ENCODE measurements at places on chromosomes 2 and 18. TPM values are rescaled to one million over a fixed set of nuclear protein-coding genes. Genes with fewer than 3 reads are reported as not detected.

COA5 gene
- total RNA-seq: 28.6 TPM

CMPK2 gene
- 0.69 TPM for total RNA-seq

FMNL2 gene
- total RNA-seq: 32.7 TPM

CCDC68 gene
- 0.10 TPM for total RNA-seq

C2orf80 gene
- not detected for total RNA-seq

TXNL1 gene
- total RNA-seq: 63.0 TPM

ZNF142 gene
- 14.8 TPM for total RNA-seq

CBLN2 gene
- not detected for total RNA-seq

BMP10 gene
- not detected for total RNA-seq

ASXL3 gene
- total RNA-seq: 0.07 TPM

CNRIP1 gene
- total RNA-seq: 0.81 TPM

GRCh38 chr2:46481198-46482193 is 2.1 kb downstream of the TMEM247 start:
- no peak for DNase-seq

DNA sequence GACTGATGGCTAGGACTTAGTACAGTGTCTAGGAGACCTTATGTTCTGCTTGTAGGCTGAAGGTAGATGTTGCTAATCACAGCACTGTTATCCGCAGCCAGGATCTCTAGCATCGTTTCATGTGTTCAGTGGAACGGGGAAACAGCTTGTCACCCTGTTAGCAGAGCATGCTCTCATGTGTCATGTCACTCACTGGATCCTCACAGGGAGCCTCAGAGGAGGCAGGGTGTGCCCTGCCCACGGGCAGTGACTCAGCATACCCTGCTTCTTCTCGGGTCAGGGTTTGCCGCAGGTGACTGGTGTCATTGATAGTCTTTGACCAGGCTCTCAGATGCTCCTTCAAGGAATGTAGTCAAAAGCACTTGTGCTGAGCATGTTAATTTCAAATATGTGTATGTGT is 44.4 kb downstream of the RPIA start:
- DNase-seq: no peak

- DNase-seq: no peak
Observed at GRCh38 chr2:172261292-172261691, 158.6 kb upstream of the DLX2 start.

DNA sequence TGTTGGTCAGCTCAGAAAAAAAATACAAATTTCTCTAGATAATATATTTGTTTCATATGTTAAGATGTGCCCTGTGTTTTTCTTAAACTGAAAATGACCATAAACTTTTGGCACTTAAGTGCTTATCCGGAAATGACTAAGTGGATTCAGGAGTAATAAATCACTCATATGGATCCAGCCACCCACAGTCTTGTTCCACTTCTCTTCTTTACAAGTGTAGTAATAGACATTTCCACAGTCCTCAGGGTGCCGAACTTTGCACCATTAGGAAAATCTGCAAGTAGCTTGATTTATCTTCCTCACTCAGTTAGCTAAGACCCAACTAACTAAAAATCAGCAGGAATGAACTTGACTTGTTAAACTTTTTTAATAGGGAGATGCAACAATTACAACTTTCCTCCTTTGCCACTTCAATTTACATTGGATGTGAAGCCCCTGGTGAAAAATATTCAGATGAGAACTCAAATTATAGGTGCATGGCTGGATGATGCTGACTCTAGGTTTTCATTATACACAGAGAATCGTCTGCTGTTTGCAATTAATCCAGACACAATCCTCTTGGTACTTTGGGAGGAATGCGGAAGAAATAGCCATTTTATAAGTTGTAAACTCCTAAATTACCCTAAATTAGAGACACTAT is 322.5 kb downstream of the ARHGAP15 start:
- no peak for DNase-seq

DNA sequence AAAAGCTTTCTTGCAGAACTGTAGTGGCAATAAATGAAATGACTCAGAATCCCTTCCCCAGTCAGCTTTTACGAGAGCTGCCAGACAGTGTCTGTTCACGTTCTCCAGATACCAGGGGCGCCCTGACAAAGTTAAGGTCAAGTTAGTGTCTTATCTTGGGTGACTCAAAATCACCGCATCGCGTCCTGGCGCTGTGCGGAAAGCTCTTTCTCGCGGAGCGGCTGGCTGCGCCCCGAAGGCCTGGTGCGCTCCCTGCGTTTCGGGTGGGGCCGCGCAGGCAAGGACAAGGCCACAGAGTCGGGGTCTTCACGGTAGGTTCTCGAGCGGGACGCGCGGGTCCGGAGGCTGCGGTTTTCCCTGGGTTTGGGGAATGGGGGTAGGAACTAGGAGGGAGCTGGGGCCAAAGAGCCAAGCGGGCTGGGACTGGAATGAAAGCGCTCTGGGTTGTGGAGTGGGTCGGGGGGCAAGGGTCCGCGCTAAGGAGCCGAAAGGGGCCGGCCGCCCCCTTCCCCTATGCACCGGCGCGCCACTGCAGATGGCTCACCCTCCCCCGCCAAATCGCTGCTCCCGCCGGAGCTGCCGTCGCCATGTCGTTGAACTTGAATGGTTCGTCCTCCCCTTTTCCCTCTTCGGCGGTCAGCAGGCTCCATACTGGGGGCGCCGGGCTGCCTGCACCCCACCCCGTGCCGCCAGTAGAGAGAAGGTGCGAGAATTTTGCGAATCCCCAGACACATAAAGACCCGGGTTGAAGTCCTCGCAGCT is 2.6 kb upstream of the HOXD11 start:
- DNase-seq: peak; percentile 73

DNA sequence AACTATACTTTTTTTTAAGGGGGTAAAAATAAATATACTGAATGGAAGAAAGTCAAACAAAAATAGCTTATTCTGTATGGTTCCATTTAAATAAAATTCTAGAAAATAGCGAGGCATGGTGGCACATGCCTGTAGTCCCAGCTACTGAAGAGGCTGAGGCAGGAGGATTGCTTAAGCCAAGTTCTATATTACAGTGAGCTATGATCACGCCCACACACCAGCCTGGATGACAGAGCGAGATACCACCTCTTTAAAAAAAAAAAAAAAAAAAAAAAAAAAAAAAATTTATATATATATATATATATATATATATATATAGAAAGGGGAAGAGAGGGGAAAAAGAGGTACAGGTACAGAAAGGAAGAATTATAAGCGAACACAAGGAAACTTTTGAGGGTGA is 77.7 kb downstream of the MEMO1 start:
- DNase-seq: no peak

GRCh38 chr2:121650315-121650930 is 1.2 kb upstream of the CLASP1 start:
- peak; percentile 26 for DNase-seq

DNA sequence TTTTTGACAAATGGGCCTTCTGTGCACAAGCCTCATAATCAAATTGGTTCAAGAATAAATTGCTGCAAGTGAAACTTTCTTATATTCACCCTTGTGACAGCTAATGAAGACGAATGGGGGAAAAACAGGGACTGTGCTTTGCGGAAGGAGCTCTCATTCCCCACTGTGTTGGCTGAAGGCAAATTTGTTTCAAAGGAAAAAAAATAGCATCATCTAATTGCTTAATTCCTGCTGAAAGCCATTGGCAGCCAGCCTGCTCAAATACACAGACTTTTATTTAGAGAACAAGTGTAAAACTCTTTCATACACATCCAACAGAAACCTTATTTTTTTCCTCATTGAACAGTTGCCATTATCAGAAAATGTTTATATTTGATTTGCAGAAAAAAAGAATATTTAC is 172.3 kb downstream of the ARL6IP6 start:
- no peak for DNase-seq

DNA sequence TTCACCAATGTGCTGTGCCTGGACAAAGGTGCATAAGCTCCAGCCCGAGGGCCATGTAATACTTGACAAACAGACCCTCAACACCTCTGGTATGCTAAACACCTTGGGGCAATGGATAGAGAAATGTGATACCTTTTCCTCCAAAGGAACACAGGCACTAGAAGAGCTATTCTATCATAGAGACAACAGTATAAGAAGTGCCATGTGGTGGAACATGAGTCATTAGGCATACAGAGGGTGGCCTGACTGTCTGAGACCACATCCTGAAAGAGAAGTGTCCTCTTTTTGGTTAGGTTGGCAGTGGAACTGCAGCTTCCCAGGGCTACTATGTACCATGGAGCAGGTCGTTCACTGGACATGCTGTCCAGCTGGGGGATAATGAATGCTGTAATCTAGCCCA is 153.9 kb downstream of the INSIG2 start:
- no peak for DNase-seq

GRCh38 chr2:1591978-1592907 is 152.1 kb downstream of the PXDN start:
- peak; percentile 94 for DNase-seq

DNA sequence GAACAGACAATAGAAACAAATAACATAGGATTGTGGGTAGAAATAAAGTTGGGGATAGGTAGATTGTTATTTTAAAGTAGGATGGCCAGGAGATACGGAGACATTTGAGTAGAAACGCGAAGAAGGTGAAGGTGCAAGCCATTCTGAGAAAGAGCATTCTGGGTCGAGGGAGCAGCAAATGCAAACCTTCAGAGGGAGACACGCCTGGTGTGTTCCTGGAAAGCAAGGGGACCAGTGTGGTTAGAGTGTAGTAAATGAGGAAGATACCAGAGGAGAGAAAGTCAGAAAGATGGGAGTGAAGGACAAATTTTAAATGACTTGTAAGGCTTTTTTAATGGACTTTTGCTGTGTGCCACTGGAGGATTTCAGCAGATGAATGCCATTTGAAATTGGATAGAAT is 1.7 kb downstream of the CYP20A1 start:
- DNase-seq: no peak

- DNase-seq: no peak
Observed at GRCh38 chr2:23745726-23746105, 181.2 kb downstream of the ATAD2B start.

- no peak for DNase-seq
Observed at GRCh38 chr18:2824865-2825264, 21.9 kb upstream of the EMILIN2 start.

- DNase-seq: no peak
Observed at GRCh38 chr2:240442891-240443715, 7.6 kb downstream of the GPC1 start.

GRCh38 chr2:240949791-240950705 is 43.9 kb downstream of the CROCC2 start:
- DNase-seq: peak; percentile 46

- DNase-seq: no peak
Observed at GRCh38 chr2:237022533-237022932, 63.2 kb upstream of the COPS8 start.

DNA sequence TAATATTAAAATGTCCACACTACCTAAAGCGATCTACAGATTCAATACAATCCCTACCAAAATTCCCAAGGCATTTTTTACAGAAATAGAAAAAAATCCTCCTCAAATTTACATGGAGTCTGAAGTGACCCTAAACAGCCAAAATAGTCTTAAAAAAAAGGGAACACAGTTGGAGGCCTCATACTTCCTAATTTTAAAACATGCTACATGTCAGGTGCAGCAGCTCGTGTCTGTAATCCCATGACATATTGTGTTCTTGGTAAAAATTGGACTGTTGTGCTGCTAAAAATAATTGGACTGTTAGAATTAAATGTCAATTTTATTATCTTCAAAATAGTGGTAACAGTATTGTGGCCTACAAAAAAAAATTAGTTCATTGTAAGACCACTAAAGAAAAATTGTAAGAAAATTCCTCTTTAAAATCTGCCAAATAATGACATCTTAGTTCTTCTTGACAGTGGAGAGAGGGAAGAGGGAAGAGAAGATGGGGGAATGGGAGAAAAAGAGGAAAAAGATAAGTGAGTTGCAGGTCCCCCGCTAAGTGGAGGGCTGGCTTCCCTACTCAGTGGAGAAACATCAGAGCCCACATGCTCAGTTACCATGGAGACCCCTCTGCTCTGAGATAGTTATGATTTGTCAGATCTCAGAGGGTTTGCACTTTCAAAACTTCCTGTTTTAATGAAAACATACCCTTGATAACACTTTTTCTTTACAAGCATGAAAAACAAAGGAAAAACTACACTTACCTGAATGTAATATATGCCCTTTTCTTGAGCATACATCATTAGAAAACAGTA is 46.5 kb downstream of the UNC50 start:
- DNase-seq: no peak

DNA sequence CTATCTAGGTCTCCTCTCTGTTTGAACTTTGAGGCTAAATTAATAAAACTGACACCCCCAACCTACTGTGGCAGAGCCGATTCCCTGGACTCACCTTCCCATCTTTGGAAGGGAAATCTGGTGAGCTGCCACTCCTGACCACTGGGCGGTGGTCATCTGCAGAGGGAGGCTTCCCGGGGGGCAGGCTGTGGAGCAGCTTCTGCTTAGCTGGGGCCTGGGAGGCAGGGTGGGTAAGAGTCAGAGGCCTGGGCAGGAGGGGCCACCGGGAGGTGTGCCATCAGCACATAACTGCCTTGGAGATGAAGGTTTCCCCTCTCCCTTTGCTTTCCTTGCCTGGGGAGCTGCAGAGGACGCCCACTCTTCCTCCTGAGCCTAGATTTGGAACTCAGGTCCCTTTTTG is 2.3 kb upstream of the NPPC start:
- DNase-seq: peak; percentile 74

GRCh38 chr18:58753976-58754375 is 82.7 kb downstream of the MALT1 start:
- DNase-seq: no peak

GRCh38 chr2:165888171-165888570 is 65.4 kb downstream of the TTC21B start:
- DNase-seq: no peak

DNA sequence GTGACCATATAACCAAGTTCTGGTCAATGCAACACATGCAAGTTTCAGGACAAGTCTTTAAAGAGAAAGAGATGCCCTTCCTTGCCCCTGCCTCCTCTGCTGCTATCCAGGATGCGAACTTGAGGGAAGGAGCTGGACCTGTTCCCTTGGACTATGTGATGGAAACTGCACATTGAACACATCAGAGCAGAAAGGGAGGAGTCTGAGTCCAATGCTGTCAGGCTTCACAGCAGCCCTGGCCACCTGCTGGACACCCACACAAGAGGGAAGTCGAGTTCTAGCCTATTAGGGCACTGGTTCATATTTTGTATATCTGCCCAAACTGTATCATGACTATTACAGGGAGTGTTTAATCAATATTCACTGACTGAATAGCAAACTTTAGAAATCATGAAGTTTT is 38.3 kb upstream of the TEX51 start:
- no peak for DNase-seq

- DNase-seq: peak; percentile 74
Observed at GRCh38 chr2:134466141-134466540, 212.3 kb downstream of the MGAT5 start.

Measured in H7 (cell line).